ENCODE measurements at places on chromosomes 11 and 22.

- DNase-seq = no peak
These were observed 245.5 kb downstream of the BRD1 start for GRCh38 chr22:49582181-49582580.

GRCh38 chr11:107677924-107678631 lies 33.8 kb downstream of the SLN start:
- no peak for DNase-seq

DNA sequence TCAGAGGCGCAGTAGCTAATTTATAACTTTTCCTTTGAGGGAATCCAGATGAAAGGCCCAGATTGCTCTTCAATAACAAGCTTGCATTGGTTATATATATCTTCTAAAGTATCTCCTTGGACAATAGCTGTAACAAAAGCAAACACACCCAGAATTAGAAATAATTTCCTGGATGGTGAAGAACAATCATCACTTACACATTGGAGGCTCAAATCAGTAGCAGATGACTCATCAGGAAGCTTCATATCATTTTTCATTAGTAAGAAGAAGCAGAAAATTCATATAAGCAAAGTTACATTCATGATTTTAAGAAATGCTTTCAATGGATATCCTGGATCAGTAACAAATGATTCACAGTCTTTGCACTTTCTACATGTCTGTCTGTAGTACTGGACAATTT lies 173.6 kb upstream of the CCDC90B start:
- no peak for DNase-seq

- DNase-seq = peak; percentile 49
These were observed 28.0 kb upstream of the ZBED5 start for GRCh38 chr11:10885703-10886363.

DNA sequence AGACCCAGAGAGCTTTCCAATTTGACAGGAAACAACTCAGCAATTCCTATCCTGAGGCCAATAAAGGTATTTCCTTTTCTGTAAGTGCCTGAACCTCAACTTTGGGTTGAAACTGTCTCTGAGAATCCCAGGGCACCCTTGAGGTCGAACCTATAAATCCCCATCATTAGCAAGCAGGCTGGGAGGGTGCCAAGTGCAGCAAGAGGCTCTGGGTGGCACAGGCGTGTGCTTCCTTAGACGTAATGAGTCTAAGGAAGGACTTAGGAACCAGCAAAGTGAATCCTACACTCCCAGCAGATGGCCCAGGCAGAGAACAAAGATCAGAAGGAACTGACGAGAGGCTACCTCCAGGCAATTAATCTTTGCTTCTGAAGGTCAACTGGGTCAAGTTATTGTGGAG lies 234.3 kb upstream of the NARS2 start:
- no peak for DNase-seq

DNA sequence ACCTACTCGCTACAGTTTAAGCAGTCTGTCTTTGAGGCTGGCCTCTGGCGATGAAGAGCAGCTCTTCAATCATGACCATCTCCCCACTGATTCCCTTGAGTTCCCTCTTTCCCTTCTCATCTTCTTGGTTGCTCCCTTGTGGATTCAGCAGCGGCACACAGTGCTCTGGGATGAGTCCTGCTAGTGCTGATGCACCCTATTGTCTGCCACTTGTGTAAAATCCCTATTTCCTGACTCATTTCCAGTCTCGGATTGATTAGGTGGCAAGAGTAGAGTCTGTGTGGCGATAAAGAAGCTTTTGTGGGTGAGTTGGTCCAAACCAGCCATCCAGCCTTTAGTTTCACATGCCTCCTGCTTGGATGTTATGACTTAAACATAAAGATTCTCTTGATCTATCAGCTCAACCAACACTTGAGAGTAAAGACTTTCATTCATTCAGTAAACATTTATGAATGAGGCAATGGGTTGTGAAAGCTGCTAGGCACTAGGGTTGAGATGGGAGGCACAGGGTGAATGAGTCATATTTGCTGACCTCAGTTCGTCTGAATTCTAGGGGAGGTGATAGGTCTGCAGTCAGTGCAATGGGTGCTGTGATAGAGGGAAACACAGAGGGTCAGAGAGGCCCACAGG lies 219.4 kb upstream of the RAG2 start:
- no peak for DNase-seq

DNA sequence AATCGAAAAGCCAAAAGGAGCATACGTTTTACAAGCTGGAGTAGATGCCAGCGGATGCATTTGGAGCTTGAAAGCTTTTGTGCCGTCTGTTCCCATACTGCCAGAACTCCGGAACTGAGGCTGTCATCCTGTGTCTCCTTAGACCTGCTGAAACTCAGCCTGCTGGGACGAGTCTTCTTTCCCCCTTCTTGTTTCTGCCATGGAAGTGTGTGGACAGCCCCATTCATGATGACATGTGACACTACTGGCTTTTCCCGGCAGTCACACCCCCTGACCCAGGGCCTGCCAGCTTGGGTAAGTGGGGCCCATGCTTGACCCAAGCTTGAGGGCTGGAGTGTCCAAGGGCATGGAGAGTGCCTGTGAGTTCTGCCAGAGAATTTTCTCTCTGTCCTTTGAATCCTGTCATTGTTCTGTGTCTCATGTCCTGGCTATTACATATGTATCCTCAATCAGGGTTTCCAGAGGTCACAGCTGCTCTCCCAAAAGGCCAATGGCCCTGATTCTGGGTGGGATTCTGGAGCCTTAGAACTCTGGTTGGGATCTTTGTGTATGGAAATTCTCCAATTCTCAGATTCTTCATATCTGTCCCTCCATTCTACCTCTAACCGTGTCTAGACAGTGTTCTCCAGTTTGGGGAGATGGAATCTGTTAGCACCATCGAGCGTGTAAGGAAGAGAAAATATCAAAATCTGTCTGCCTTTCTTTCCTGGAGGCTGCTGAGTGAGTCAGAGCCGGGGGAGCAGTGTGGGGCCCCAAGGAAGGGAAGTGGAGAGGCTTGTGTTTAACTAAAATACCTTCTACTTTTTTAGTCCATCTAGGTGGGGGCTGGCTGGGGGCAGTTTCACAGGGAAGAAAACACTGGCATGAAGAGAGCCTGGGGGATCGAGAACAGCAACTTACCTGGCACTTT lies 73.2 kb downstream of the KIAA1671 start:
- DNase-seq = peak; percentile 35

GRCh38 chr22:38416621-38417251 lies 38.3 kb downstream of the KCNJ4 start:
- DNase-seq = no peak

- DNase-seq = peak; percentile 80
These were observed 65.6 kb downstream of the LDLRAD3 start for GRCh38 chr11:36009473-36009872.

DNA sequence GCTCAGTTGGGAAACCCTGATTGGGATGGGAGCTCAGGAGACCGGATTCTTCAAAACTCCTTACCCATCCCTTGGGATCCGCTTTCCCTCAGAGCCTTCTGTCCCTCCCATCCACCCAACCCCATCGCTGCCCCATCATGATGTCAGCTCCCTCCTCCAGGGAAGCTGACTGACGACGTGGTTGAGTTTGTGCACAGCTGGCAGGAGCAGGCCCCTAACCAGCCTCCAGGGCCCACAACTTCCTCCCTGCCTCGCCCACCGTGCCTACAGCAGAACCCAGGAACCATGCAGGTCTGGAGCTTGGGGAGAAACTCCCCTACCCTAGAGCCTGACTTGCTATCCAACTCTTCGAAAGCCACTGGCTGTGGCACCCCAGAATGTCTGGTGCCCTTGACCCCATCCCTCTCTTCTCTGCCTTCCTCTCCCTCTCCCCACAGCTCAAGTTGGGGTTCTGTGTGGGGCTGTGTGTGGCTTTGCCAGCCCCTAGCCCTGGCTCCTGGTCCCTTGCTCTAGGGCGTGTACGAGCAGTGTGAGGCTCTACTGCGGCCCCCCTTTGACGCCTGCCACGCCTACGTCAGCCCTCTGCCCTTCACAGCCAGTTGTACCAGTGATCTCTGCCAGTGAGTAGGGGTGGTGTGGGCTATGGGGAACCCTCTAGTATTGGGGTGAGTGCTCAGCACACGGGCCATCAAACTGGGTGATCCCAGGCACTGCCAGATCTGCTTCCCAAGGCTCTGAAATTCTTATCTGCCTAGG lies 11.1 kb downstream of the OTOG start:
- DNase-seq = no peak

DNA sequence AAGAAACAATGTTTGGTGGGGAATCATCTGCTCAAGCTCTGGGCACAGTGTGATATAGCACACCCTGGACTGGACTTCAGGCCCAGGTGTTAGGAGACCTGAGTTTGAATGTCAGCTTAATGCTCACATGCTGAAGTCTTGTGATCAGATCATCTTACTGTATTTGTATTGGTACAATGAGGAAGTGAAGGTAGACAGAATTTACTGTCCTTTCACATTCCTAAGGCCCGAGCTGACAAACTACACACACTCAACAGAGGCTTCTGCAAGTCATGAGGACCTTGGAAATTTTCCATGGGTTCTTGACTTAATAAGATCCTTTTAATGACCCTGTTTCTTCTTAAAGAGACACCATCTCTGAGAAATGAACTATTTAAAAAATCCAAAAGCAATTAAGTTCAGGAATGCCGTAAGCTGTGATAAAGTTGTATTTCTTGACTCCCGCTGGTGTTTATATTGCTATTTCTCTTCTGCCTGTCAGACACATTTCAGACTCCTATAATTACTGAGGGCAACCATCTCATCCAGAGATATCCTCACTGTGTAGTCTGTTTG lies 802.0 kb downstream of the DLG2 start:
- no peak for DNase-seq

DNA sequence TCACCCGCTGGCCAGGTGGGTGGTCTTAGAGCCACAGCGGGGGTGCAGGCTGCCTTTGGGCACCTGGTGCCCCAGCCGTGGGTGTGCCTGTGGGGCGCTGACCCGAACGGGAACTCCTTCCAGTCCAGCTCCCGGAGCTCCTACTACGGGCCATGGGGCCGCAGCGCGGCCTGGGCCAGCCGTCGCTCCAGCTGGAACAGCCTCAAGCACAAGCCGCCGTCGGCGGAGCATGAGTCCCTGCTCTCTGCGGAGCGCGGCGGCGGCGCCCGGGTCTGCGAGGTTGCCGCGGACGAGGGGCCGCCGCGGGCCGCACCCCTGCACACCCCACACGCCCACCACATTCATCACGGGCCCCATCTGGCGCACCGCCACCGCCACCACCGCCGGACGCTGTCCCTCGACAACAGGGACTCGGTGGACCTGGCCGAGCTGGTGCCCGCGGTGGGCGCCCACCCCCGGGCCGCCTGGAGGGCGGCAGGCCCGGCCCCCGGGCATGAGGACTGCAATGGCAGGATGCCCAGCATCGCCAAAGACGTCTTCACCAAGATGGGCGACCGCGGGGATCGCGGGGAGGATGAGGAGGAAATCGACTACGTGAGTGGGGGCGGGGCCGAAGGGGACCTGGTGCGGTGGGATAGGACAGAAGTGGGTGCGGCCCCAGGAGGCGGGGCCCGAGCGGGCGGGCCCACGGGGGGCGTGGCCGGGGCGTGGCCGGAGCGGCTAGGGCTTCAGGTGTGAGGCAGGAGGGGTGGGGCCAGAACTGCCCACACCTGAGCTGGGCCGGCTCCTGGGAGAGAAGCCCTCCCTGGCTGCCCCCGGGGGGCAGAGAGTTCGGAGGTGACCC lies 91.5 kb downstream of the CACNA1I start:
- no peak for DNase-seq

DNA sequence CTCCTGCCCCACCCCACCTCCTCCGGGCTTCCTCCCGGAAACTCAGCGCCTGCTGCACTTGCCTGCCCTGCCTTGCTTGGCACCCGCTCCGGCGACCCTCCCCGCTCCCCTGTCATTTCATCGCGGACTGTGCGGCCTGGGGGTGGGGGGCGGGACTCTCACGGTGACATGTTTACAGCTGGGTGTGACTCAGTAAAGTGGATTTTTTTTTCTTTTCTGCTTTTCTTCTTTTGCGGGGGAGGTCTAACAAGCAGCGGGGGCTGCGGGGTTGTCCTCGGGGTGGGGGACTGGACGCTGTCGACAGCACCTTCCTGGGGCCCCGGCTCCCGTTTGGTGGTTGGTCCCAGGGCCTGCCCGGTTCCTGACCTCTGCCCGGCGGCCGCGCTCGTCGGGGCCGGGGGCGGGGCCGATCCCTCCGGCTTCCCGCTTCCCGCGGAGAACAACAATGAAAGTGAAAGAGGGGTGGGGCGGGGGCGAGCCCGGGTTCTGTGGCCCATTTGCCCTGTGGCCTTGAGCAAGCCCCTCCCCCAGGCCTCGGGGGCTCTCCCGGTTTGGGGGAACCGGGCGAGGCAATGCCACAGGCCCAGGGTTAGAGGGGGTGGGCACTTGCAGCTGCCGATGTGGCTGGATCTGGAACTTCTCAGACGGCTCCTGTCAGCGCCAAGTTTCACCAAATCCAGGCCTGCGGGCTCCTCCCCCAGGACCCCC lies 975 bp upstream of the MDK start:
- no peak for DNase-seq

- DNase-seq = no peak
These were observed 44.1 kb upstream of the TP53I11 start for GRCh38 chr11:44994753-44995152.

DNA sequence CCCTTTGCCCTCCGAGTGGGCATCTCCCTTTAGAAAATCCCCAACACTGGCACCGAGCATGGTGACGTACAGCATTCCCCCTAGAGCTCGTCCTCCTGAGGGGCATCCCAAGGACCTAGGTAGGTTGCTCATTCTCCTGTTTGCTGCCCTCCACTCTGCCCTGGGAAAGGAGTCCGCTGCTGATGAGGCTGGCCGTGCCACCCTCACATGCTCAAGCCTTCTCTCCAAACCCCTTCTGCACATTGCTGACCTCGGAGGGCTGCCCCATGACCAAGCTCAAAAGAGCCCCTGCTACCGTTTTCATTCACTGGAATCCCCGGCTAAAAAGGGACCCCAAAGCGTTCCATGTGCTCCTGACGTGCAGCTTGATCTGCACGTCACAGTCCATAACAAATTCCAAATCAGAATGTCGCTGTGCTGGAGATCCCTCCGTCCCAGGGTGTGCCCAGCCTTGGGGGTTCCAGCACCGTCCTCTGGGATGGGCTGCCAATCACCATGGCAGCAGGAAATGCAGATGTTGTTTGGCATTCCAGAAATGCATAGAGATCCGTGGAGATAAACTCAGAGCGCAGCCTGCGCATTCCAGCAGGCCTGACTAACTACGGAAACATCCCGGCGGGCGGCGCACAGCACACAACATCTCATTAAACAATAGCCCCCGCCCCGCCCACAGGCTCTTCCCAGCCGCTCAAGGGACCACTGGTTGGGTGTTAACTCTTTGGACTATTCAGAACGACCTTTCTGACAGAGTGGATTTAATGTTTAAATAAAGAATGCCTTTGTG lies 26.3 kb upstream of the GNB1L start:
- DNase-seq = peak; percentile 93

DNA sequence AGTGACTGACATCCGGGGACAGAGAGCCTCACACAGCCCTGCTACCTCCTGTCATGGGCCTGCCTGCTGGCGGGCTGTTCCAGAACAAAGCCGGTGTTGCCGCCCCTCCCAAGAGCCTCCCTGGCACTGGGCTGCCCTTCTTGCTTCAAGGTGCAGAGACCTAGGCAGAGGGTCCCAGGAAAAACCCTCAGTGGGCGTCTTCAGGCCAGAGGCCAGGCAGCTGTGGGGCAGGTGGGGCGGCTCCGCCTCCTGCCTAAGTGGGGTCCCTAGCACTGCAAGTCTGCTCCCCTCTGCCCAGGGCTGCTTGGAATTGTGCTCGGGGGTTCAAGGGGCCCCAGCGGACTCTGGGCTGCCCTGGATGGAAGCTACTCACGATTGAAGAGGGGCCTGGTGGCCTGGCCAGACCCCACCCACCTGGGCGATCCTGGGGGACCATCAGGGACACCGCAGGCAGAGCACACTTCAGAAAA lies 20.4 kb upstream of the GNB1L start:
- no peak for DNase-seq

- no peak for DNase-seq
These were observed 91.1 kb upstream of the CLPB start for GRCh38 chr11:72525466-72525865.
